Brain (organoid and tissue), 16 donors: ENCODE measurements at places on chromosomes 4 and X. TPM values are rescaled to one million over a fixed set of nuclear protein-coding genes. Genes with fewer than 3 reads are reported as not detected.

ZNF630 gene
- polyA plus RNA-seq = 2.1 TPM

TTC29 gene
- not detected for polyA plus RNA-seq

FAM53A gene
- 5.2 TPM for polyA plus RNA-seq

BCLAF3 gene
- 2.3 TPM for polyA plus RNA-seq

IQCM gene
- polyA plus RNA-seq = not detected

PDZD4 gene
- 128 TPM for polyA plus RNA-seq

SMIM20 gene
- polyA plus RNA-seq = 32.5 TPM

RAB40AL gene
- not detected for polyA plus RNA-seq

- DNase-seq = no peak
Measured at GRCh38 chrX:130111220-130112154, 1.2 kb upstream of the ELF4 start.

- DNase-seq = no peak
Measured at GRCh38 chr4:102416765-102417164, 71.5 kb upstream of the SLC39A8 start.

GRCh38 chr4:75135068-75135825, 202.3 kb downstream of the PARM1 start:
- DNase-seq = no peak

- DNase-seq = no peak
Measured at GRCh38 chr4:103168993-103169392, 29.1 kb downstream of the CENPE start.

DNA sequence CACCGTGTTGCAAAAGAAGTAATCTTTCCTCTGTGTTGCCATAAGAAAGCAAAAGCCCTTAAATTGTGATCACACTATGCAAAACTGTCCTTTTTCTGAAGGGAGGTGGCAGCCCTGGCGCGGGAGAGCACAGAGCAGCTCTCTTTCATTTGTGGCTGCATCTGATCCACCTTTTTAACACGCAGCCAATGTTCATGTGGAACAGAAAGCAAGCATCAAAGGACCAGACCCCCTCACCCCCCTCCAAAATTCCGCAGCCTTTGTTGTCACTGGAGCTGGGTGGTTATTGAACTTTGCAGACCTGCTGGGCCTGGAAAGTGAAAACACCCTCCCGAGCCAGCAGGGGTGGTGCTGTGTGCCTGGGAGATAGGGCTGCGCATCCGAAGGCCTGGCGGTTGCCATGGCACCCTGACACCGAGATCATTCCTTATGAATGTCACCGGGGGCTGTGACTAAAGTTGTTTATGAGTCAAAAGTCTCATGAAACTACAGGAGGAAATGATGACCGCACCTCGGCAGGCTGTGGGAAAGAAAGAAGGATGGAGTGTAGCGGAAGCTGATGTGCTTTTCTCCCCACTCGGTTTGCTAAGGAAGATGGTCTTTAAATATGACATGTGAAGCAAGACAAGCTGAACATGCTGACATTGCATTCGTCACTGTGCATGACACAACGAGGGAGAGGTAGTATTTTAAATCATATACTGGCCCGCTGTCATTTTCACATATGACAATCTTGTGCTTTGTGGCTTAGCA, 367.4 kb downstream of the UNC5C start:
- peak; percentile 96 for DNase-seq

- DNase-seq = no peak
Measured at GRCh38 chrX:140434347-140434746, 70.5 kb downstream of the SOX3 start.

GRCh38 chr4:57614257-57614932, 504.2 kb upstream of the IGFBP7 start:
- no peak for DNase-seq

- no peak for DNase-seq
Measured at GRCh38 chr4:53920116-53920515, 144.3 kb downstream of the CHIC2 start.

GRCh38 chr4:128847082-128847724, 37.7 kb downstream of the JADE1 start:
- DNase-seq = no peak

DNA sequence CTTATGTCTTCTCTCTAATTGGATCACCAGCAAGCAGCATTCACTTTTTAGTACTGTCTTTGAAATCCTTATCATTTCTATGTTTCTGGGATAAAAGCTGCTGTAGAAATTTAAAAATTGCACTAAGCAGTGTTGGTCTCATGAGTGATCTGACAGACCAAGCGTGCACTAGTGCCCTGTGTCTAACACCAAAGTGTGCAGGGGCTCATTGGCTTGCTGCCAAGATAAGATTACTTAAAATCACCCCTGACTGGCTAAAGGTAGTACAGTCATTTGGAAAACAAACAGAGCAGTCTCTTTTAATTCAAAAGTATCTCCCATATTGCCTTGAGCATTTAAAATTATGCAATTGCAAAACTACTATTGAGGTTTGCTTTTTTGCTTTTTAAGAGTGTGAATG, 304.6 kb downstream of the ARAP2 start:
- DNase-seq = peak; percentile 51

DNA sequence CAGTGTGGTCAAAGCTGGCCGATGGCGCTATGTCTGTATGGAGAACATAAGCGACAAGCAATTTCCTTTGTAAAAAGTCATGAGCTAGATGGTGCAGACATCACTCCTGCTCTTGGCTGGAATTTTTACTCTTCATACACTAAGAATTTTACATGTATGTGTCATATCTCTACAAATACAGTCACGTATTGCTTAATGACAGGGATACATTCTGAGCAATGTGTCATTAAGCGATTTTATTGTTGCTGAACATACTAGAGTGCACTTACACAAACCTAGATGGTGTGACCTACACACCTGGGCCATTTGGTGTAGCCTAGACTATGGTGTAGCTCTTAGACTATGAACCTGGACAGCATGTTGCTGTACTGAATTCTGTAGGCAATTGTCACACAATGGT, 185.4 kb downstream of the SOWAHB start:
- DNase-seq = no peak
